Activated CD8-positive, alpha-beta memory T cell treated with anti-CD3 and anti-CD28 coated beads for 36 hours (primary cell): ENCODE measurements at places on chromosomes 3 and 15. TPM values are rescaled to one million over a fixed set of nuclear protein-coding genes. Genes with fewer than 3 reads are reported as not detected.

The POPDC2 gene
- total RNA-seq: 2.6 TPM

The MAPKBP1 gene
- total RNA-seq: 17.3 TPM

The C3orf20 gene
- not detected for total RNA-seq

The EMC7 gene
- total RNA-seq: 70.6 TPM

The RBP2 gene
- not detected for total RNA-seq

The FBXL22 gene
- 0.92 TPM for total RNA-seq

The GNAT1 gene
- total RNA-seq: not detected

The IGF2BP2 gene
- total RNA-seq: 0.65 TPM

The WWTR1 gene
- total RNA-seq: 1.7 TPM

The KCNMB2 gene
- total RNA-seq: not detected

The THAP10 gene
- total RNA-seq: 0.36 TPM

The SCN11A gene
- 0.08 TPM for total RNA-seq

The MYO5C gene
- total RNA-seq: 0.17 TPM

The SCG5 gene
- total RNA-seq: 0.70 TPM

The NTRK3 gene
- not detected for total RNA-seq

The GOLGA8R gene
- total RNA-seq: 0.52 TPM

The C3orf52 gene
- total RNA-seq: 3.8 TPM

The FRMD4B gene
- total RNA-seq: 41.2 TPM

The TUBGCP4 gene
- 45.3 TPM for total RNA-seq

The RAB8B gene
- total RNA-seq: 156 TPM

The GDPGP1 gene
- 11.1 TPM for total RNA-seq

The CPN2 gene
- total RNA-seq: not detected

The CPLX3 gene
- total RNA-seq: not detected

The ZBED2 gene
- 671 TPM for total RNA-seq

The PAQR5 gene
- total RNA-seq: not detected
